Mesothelial cell of epicardium (in vitro differentiated cells): ENCODE measurements at places on chromosomes 12 and 14.

DNA sequence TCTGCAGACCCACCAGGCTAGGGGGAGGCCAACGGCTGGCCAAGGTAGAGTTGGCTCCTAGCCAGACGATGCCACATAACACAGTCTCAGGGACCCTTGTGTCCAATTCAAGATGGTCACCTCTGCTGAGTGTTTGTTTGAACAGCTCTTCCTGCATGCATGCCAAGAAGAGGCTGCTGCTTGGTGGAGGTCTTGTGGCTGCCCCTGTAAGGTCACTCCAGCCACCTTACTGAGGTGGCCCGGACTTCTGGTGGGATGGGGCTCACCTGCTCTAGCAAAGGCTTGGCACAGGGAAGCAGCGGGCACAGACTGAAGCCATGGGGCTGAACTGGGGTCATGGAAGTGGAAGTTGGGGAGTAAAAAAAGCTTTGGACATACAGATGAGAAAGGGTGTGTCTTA is 210.3 kb downstream of the GLT1D1 start:
- no peak for DNase-seq

- no peak for DNase-seq
These were observed 19.5 kb downstream of the GPR68 start for GRCh38 chr14:91225025-91225424.

GRCh38 chr12:117444781-117445180 is 83.4 kb upstream of the NOS1 start:
- DNase-seq: no peak

- DNase-seq: no peak
These were observed 355.8 kb upstream of the DCN start for GRCh38 chr12:91538418-91538817.

DNA sequence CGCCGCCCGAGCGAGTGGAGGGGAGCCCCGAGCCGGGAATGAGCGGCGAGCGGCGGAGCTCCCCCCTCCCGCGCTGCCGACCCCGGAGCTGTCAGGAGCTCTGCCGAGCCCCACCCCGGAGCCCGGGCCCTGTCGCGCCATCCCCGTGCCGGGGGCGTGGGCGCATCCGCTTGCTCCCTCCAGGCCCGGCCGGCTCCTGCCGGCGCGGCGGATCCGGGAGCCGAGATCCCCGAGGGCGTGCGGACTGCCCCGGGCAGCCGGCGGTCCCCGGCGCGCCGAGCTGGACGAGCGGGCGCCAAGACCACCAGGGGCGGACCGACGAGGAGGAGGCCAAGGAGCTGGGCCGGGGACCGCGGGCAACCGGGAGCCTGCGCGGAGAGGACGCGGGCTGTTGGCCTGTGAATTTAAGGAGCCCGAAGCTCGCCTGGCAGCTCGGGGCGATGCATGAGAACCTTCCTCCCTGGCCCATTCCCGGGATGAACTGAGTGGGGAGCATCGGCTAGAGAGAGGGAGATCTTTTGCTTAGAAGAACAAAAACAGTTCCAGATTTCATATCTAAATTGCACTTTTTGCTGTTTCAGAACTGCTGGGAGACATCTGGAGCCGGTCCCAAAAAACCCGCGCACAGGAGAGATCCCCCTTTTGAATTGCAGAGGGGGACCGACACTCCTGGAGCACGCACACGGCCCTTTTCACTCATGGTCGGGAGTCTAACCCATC is 2.0 kb downstream of the PTHLH start:
- peak; percentile 77 for DNase-seq

- DNase-seq: no peak
These were observed 5.3 kb downstream of the TTC8 start for GRCh38 chr14:88829685-88830302.

DNA sequence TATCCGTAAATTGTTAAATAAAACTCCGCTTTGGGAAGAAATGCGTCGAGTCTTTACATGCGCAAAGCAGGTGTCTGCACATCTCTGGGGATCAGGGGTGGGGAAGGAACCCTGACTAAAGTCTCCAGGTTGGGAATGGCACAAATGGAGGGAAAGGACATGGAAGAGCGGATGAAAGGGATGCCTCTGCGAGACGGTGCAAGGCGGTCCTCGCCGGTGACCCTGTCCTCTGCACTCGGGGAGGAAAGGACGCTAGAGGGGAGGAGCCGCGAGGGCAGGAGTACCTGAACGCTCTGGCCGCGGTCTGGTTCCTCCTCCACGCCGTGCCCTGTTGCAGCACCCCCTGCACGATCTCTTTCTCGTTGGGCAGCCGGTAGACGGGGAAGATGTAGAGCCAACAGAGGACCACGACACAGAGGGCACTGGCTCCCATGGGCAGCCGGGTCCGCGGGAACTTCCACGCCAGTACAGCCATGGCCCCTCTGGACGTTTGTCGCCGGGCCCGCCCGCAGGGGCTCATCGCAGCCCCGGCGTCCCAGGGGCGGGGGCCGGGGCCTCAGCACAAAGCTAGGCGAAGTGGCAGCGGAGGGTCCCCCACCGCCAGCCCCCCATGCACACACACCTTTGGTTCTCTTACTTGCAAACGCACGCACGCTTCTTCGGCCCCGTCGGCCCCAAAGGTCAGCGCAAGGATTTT is 646 bp downstream of the ST8SIA1 start:
- DNase-seq: no peak

GRCh38 chr14:96194657-96195431 is 9.8 kb upstream of the BDKRB2 start:
- no peak for DNase-seq

DNA sequence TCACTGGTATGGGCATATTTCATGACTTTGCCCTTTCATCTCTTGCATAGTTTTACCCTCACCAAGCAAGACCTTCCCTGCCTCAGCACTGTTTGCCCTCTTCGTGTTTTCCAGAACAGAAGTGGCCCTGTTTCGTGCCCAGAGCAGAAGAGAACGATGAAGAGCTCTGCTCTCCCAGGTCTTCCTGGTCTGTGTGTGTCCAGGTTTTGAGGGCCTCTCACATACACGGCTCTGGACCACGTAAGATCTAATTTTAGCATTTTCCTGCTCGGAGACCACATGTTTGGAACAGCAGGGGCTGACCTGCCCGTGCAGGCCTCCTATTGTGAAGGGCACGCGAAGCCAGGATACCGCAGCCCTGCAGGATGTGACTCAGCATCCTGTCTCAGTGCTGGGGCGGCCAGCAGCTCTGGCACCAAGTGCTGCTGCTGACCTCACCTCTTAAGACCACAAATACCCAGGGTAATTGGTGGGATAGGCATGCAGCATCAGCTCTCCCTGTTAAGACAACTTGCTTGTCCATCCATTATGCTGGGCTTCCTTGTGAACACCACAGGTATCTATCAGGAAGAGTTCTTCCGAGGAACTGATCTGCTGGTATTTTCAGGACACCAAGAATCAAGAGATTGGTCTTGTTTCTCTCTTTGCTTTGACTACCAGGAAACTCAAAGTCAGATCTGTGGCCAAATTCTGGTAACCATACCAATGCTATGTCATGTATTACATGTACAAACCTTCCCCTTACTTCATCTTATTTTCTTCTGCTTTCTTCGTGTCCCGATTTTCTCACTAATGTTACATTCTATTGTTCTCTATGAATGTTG is 19.0 kb downstream of the SSH1 start:
- no peak for DNase-seq

DNA sequence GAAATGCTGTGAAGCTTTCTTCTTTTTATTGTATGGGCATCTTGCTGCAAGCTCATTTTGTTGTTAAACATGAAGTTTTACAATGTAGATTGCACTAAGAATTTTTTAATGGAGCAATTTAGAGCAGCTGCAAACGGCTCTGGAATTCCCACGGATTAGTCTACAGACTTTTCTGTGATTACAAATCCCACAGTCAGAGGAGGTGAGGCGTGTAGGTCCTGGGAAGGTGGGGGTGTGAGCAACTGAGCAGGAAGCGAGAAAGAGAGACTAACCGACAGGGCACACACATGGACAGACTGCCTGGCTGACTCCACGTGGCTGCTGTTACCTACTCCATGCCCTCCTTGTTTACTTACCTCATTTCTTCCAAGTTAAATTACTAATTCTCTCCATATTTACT is 348.5 kb downstream of the NPAS3 start:
- no peak for DNase-seq

- no peak for DNase-seq
These were observed 126.0 kb downstream of the VEZT start for GRCh38 chr12:95343461-95344230.

GRCh38 chr12:19683178-19683927 is 244.1 kb downstream of the AEBP2 start:
- DNase-seq: no peak

GRCh38 chr12:108564724-108565123 is 2.3 kb downstream of the ISCU start:
- no peak for DNase-seq

GRCh38 chr12:14327711-14328110 is 37.8 kb upstream of the ATF7IP start:
- no peak for DNase-seq

GRCh38 chr12:124094188-124094587 is 121.2 kb downstream of the ZNF664 start:
- DNase-seq: no peak

- no peak for DNase-seq
These were observed 12.2 kb downstream of the EVL start for GRCh38 chr14:100077441-100077840.

DNA sequence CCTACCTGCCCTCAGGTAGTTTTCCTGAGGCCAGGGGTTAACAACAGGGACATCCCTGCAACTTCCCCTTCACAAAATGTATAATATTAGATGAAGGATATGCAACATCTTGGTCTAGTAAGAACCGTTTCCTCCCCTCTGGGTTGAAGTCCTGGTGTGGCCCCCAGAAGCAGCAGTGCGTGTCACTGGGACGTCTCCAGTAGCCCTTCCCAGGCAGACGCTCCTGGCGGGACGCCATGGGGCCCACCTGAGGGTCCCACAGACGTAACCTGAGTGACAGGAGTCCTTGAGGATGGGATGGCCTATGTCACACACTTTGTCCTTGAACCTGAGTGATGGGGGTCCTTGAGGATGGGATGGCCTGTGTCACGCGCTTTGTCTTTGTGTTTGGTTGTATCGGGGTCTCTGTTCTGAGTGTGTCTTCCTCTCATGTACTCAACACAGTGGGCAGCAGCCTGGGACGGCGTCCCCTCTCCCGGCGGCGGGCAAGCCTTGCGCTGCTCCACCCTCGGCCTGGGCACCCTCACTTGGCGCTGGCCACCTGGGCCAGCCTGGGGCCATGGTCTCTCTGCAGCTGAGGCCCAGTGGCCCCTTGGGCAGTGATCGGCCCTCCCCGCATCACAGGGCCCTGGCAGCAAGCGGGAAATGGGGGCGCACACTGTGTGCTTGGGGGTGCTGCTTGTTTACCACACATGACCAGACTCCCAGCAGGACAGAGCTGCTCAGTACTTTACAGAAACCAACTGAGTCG is 14.3 kb upstream of the AMN start:
- DNase-seq: no peak

GRCh38 chr12:109679501-109680263 is 33.9 kb upstream of the FAM222A start:
- no peak for DNase-seq

- no peak for DNase-seq
These were observed 114.2 kb upstream of the MDM1 start for GRCh38 chr12:68446384-68446783.

- no peak for DNase-seq
These were observed 13.1 kb upstream of the CCDC85C start for GRCh38 chr14:99616832-99617800.

- DNase-seq: no peak
These were observed 11.9 kb upstream of the TNFAIP2 start for GRCh38 chr14:103111232-103111868.

DNA sequence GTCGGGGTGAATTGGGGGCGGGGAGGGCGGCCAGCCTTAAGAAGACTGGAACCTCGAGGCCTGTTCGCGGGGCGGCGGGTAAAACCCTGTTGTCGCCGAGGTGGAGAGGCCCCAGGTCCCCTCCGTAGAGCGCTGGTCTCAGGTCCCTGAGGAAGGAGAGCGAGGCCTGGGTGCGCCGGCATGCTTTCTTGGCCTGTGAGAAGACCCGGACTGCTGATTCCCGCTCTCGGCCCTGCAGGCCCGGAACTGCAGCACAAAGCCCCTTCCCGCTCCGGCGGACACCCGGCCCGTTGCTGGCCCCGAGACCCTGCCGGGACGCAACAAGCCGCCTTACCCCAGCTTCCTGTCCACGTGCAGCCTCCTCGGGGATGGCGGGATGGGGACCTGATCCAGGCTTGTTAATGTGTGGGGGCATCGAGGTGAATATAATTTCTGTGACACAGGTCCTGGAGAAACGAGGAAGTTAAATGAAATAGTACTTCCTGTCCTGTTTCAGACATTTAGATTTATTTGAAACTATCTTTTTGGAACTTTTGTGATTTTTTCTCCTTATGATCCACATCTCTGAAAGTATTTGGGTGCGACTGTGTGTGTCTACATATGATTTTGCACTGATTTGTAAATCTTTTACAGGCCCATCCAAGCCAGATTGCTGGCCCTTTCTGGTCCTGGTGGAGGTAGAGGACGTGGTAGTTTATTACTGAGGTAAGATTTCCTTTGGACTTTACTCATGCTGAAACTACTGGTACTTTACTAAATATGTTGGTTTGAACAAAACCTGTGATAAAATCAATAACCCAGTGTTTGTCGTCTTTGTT is 600 bp downstream of the PNN start:
- peak; percentile 70 for DNase-seq

- no peak for DNase-seq
These were observed 629.0 kb downstream of the MED13L start for GRCh38 chr12:115648463-115648862.

GRCh38 chr14:89013098-89013504 is 188.7 kb downstream of the TTC8 start:
- DNase-seq: no peak

DNA sequence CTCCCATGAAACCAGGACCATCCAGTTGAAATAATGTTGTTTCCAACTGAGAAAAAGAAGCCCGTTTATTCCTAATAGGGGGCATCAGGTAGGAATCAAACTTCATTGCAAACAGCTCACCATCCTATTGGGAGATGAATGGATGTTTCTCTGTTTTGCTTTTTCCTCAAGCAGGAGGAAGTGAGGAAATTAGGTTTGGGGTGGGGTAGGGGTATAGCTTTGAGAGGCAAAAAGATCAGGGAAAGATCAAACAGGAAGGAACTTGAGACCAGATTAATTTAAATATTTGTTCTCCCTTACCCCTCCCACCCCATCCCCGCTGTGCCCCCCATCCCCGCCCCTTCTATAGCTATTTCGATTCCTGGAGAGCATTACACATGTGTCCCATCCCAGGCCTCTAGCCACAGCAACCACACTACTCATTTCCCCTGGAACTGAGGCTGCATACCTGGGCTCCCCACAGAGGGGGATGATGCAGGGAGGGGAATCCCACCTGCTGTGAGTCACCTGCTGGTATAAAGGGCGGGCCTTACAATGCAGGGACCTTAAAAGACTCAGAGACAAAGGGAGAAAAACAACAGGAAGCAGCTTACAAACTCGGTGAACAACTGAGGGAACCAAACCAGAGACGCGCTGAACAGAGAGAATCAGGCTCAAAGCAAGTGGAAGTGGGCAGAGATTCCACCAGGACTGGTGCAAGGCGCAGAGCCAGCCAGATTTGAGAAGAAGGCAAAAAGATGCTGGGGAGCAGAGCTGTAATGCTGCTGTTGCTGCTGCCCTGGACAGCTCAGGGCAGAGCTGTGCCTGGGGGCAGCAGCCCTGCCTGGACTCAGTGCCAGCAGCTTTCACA is at the start of gene IL23A:
Gene IL23A (plus strand): TSS at position 577 of the 850 bp plus-strand sequence. CDS start 161 bp downstream, at position 738.
- no peak for DNase-seq

GRCh38 chr12:84641940-84642545 is 270.6 kb downstream of the SLC6A15 start:
- DNase-seq: no peak
